ENCODE measurements at places on chromosomes 6 and 20.

- no peak for DNase-seq
These were observed 52.9 kb upstream of the MLN start for GRCh38 chr6:33856655-33857054.

DNA sequence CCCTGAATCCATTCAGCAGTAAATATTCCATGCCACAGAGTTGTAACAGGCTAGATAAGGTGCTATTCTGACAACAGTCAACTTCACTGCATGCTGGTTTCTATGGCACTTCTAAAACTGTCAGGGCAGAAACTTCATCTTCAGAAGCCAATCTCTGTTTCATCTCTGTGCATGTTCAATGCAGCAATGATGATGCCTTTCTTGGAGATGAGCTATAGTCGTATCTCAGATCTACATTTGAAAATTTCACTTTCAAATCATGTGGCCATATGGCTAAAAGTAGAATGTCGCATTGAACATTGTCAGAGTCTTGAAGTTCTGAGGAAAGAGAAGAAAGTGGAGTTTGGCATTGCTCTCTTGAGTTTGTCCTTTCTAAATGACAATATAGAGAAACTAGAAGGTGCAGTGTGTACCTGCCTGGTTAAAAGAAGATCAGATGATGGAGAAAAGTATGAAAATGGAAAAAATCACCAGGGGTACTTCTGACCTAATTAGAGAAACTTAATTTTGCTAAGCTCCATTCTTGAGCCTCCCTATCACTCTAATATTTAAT, 49.0 kb upstream of the VSTM2L start:
- no peak for DNase-seq

DNA sequence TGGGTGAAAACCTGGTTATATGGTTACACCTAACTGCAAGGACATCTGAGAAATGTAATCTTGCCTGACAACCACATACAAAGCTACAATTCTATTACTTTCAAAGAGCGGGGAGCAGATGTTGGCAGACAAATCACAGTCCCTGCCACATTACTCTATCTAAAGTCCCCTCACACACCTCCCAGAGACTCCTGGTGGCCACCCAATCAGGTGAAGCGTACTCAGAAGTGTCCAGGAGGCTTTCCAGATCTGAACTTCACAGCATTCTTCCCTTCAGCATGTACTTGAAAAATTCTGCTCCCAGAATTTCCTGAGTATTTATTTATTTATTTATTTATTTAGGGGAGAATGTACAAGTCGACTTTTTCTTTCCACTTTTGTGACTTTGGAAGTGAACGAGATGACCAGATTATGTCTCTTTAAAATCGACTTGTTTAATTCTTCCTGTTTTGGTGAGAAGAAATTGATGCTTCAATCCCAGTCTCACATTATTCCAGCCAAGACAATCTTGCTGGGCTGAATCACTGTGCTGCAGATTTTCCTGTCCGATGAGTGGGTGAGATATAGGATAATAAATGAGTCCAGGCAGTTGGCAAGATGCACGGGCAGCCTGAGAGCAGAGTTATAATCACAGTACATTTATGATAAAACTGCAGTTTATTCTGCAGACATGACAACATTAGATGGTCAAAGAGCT, 46.9 kb upstream of the POPDC3 start:
- no peak for DNase-seq

- DNase-seq: no peak
These were observed 32.1 kb upstream of the PPP1R3G start for GRCh38 chr6:5053038-5053437.

- DNase-seq: no peak
These were observed 31.2 kb downstream of the ZHX3 start for GRCh38 chr20:41286240-41286851.

DNA sequence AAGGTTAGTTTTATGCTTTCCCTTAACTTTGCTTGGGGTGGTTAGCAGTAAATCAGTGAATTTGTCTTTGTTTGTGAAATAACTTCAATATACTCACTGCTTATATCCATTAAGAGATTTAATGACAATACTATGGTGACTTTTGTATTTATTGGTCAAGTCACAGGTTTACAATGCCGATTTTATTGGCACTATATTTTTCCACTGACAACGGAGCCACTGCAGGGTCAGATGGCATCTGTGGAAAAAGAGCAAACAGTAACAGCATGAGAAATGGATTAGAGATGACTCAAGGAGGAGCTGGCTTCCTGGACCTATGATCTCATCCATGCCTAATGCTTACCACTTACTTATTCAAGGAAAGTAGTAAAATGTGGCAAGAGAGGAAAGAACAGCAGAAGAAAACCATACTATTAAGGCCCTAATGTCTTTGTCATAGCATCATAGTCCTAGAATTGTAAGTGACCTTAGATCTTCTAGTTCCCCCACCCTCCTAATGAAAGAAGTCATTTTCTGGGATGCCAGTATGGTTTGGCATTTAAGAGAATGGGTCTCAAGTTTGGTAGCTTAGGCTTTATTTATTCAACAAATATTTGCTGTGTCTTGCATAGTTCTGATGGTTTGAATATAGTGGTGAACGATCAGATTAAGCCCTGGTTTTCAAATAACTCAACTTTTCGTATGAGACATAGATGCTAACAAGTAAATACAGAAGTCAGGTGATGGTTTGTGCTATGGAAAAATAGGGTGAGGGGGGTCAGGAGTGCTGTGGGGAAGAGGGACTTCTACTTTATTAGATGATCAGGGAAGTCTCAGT, 18.5 kb downstream of the RNF144B start:
- no peak for DNase-seq

- no peak for DNase-seq
These were observed 26.0 kb upstream of the SYNJ2 start for GRCh38 chr6:157955675-157956074.

DNA sequence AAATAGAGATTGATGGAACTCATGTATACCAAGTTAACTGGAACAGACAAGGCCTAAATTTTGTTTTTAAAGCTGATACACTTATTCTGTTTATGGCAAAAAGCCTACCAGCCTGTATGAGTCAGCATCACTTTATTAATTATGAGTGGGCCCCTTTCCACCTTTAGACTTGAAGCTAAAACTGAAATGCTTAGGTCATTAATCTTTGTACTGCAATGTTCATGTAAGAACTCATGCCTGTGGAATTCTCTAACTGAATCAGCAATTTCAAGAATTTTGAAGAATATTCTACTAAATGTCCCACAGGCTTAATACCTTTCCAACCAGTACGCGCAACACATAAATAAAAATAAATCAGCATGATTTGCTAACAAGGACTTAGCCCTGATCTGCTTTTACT, 140.2 kb upstream of the PHACTR1 start:
- DNase-seq: no peak

- DNase-seq: no peak
These were observed 51.4 kb upstream of the IER3 start for GRCh38 chr6:30795549-30796293.

GRCh38 chr6:429515-430121, 38.1 kb downstream of the IRF4 start:
- DNase-seq: no peak

DNA sequence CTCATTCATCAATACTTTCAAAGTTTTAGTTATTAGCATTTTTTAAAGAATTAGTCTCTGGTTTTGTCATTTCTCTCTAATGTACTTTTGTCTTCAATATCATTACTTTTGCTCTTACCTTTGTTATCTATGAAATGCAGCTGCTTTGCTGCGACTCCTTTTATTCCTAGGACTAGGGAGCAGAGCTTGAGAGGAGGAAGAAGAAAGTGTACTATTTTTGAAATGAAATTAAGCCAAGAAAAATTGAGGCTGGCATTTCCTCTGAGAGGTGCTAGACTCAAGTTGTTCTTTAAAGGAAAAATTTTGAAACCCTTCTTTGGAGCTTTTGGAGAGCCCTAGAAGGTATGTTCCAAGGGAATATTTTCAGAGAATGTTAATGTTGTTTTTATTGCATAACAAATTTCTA, 48.3 kb upstream of the MRAP2 start:
- DNase-seq: no peak

DNA sequence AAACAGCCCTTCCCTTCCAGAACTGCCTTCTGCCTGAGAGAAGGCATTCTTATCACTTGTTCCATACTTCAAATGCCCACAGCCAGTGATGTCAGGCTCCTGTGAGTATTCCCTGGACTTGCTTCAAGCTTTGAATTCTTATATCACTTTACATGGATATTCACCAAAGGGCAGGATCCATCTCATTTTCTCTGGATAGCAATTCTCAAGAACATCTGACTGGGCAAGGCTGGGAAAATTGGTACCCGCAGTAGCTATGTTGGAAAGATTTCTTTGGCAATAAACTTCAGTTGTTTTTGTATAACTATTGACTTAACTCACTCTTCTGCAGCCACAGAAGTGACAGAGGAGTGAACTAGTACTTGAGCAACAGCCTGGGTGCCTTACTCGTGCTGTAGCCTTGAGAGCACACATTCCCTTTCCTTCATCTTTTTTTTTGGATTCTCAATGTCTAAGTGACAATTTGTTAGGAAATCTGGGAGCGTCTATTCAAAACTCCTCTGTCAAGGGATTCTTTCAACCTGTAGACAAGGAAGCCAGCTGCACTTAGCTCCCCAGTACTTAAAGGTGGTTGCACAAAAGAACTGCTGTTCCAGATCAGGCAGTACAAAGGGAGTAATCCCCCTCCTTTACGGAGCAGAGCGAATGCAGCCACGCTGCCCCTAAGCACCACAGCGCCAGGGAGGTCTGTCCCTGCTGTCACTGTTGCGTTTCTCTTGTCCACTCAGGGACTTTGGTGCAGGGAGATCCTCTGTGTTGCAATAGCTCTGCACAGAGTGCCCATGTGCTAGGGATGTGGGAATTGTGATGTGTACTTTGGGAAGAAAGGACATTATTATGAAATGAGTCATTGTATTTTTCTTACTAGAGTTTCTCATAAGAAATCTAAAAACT, 69.6 kb downstream of the JAG1 start:
- no peak for DNase-seq

- peak; percentile 59 for DNase-seq
These were observed 619 bp downstream of the RREB1 start for GRCh38 chr6:7108196-7108963.

- DNase-seq: no peak
These were observed 33.0 kb downstream of the CARMIL1 start for GRCh38 chr6:25312034-25312620.

DNA sequence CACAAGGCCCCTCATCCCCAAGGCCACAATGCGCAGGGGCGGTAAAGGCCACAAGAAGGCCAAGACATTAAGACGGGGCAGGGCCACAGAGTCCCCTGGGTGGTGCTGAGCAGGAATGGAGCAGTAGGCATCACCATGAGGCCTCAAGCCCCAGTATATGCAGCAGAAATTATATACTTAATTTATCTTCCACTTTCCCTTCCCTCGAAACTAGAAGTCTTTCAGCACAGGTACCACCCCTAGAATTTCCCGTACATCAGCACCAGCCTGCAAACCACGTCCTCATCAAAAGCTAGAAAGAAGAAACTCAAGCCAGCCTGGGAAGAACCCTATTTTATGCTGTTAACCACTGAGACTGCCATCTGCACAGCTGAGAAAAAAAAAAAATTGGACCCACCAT, 89.4 kb downstream of the PLG start:
- no peak for DNase-seq

DNA sequence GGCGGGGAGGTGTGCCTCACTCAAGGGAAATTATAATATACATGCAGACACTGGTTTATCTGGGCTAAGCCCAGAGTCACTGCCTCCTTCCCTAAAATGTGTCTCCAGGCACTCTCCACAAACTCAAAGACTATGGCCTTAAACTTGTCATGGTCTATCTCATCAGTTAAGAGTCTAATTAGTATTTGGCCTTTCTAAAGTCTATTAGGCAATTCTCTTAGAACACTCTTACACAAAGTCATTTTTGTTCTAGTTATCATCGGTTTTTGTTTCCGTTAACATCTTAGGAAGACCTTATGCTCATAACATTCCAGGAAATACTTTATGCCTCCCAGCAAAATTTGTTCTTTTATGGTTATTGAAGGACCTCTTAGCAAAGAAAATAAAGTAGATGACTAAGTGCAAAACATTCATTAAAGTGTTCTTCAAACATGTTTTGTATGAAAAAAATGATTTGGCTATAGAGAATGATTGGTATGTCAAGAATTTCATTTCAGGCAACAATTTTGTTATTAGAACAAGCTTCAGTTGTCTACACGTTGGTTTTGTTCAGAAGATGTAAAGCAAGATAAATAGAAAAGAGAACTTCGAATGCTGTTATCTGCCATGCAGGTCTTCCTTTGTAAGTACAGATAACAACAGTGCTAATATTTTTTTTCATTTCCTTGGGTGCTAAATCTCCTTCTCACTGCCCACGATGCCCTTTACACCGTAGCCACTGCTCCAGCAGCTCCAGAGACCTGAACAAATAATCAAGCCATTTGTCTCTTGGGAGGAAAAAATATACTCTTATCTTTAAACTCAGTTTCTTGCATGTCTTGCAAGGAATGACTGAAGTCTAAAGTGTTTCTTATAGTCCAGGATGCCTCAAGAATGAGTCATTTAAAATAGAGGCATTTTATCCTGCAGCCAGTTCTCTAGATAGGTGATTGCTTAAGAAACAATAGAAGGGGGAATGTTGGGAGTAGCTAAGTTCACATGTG, 170.4 kb downstream of the HTR1B start:
- DNase-seq: no peak

DNA sequence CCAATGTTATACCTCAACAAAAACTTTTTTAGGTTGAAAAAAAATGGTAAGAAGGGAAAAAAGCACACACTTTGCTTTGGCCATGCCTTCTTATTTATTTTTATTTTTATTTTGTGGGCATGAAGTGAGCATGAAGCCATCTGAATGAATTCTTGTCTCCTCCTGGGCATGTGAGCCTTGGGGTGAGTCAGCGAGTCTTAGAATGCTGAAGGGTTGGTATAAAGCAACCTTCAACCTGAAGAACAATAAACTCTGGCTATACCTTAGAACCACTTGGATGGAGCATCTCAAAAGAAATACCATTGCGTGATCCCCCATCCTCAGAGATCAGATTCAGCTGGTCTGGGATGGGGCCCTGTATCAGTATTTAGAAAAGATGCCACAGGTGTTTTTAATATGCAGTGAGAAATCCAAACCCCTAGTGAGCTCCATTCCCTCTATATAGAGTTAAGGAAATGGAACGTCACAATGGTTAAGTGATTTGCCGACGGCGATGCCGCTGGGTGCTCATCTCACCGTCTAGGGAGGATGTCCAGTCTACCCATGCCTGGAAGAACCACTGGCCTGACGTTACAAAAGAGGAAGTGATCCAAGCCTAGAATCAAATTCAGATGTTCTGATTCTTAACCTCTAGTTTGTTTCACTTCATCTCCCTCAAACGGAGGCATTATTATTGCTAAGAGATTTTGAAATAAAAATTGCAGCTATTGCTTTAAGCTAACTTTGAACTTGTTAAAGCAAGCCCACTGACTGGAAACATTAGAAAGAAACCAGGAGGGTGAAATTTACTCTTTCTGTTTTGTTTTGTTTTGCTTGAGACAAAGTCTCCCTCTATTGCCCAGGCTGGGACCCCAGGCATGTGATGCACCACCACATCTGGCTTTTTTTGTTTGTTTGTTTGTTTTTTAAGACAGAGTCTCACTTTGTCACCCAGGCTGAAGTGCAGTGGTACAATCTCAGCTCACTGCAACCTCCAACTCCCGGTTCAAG, 67.1 kb downstream of the EDN1 start:
- peak; percentile 31 for DNase-seq

GRCh38 chr20:48158014-48158413, 372.7 kb upstream of the SULF2 start:
- DNase-seq: no peak

- no peak for DNase-seq
These were observed 3.9 kb downstream of the DOK5 start for GRCh38 chr20:54479138-54479906.
